Ovary (tissue), 10 donors: ENCODE measurements at places on chromosomes 13 and 19.
A peak's percentile ranks its signal among the peaks of the same experiment; 100 is the strongest.

DNA sequence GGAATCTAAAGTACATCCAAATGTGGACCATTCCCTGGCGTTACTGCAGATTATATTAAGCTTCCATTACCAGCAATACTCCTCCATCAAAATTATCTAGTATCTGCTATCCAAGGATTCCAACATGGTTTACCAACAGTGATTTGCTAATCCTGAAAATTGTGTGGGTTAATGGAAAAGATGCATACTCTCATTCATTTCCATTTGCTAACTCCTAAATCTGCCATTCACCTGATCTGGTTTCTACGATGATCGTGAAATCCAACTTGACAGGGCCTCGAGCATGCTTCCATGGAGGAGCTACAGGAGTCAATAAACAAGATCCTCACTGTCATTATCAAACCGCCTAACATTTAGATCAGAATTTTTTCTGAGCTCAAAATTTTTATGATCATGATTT, 121.0 kb downstream of the RGCC start:
- no peak for DNase-seq

- no peak for DNase-seq
Measured at GRCh38 chr13:112675366-112675756, 14.5 kb upstream of the ATP11A start.

GRCh38 chr13:44272692-44273091, 100.9 kb upstream of the SERP2 start:
- no peak for DNase-seq

DNA sequence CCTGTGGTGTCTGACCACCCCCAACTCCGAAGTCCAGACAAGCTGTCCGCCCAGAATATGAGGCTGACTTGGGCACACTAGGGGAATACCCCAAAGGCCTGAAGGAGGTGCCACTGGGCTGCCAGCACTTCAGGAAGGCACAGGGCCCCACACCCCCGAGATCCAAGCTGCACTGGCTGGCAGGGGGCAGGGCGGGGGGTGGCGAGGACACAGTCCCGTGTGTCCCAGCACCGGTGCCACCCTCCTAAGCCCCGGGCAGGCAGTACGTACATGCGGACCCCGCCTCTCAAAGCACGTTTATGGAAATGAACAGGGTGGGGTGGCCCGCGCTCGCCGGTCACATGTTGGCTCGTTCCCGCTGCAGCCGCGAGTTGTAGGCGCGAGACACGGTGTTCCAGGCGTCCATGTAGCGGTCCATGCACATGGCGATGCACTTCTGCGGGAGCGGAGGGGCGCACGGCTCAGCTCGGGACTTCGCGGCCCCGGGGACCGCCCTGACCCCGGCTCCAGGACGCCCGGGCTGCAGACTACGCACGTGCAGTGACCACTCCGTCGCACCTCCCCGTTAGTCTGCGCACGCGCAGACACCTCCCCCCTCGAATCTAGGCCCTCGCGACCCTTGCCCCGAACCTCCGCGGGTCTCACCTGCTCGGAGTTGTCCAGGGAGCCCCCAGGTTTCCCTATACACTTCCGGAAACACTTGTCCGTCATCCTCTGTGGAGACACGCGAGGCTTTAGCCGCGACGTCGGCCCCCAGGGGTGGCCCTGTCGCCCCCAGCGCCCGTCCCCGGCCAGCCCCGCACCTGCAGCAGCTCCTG, 566 bp downstream of the TIMM13 start:
- peak; percentile 71 for DNase-seq

DNA sequence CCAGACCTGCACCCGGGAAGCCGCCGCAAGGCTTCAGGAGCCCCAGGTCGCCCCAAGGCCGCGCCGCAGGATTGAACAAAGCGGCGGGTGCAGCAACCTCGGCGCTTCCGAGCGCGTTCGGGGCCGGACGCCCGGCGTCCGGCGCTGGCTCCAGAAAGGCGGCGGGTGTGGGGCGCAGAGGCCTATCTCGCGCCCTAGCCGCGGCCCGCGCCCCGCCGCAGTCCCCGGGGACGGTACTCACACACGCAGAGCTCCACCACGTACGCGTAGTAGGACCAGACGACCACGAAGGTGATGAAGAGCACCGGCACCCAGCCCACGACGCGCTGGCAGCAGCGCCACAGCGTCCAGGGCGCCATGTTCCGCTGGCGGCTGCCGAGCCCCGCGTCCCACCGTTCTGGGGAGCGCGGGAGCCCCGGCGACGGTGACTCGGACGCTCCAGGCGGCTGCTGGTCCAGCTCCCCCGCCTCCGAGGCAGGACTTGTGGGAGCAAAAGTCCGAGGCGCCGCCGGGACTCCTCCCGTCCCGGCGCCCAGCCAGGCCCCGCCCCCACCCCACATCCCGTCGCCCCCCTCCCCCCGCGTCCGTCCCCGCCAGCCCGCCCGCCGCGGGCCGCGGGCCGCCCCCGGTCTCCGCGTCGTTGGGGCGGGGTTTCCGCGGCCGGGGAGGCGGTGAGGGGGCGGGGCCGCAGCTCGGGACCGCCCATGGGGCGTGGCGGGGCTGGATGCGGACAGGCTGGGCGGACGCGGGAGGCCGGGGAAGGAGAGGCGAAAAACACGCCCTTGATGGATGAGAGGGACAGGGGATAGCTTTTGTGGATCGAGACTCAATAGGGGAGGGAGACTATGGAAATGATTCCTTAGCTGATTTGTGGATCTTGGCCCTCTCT, at the start of gene ZDHHC20:
ZDHHC20 (minus strand) TSS at position 491 of the 889 bp plus-strand sequence; CDS start at position 359, 132 bp downstream.
- peak; percentile 83 for DNase-seq
